ENCODE measurements at places on chromosomes 12 and 14. TPM values are rescaled to one million over a fixed set of nuclear protein-coding genes. Genes with fewer than 3 reads are reported as not detected.

ASB2 gene
- total RNA-seq: 274 TPM

PCED1B gene
- total RNA-seq: 0.19 TPM

PMCH gene
- total RNA-seq: not detected

HCAR1 gene
- total RNA-seq: 0.13 TPM

DGLUCY gene
- total RNA-seq: 88.5 TPM

FAM90A1 gene
- not detected for total RNA-seq

GLTP gene
- 15.3 TPM for total RNA-seq

PITPNM2 gene
- 6.7 TPM for total RNA-seq

SOX5 gene
- 1.6 TPM for total RNA-seq

KCNJ8 gene
- 10.7 TPM for total RNA-seq

TDRD9 gene
- 1.3 TPM for total RNA-seq

All from psoas muscle (tissue), 8 donors.